ENCODE measurements at places on chromosomes 2 and 18.

- no peak for DNase-seq
These were observed 3.7 kb downstream of the SMC6 start for GRCh38 chr2:17749753-17750438.

- DNase-seq, result no peak
These were observed 13.6 kb downstream of the FRZB start for GRCh38 chr2:182852801-182853200.

DNA sequence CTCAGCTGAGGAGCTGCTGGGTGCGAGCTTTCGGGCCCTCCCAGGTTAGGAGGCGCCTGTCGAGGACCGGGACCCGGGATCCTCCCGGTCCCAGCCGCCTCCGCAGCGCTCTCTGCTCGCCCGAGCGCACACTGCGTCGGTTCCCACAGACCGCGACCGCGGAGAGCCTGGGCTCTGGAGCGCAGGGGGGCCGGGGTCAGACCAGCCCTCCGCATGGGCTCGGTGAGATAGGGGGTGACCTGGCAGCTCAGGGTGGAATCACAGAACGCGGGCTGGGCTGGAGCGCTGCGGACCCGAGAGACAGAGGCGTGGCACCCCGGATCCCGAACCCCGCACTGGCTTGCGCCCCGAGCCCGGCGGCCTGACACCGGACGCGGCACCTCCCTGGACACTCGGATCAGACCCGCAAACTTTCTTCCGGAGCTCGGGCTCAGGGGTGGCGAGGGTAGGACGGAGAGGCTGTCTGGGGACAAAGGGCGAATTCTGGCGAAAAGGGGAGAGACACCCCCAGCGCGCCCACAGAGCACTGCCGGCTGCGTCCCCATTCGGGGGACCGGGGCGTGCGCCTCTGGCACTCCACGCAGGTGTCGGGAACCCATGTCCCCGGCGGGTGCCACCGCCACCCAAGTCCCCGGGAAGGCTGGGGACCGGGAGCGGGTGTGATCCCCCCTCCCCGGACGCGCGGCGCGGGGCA is 612 bp downstream of the DIPK1C start:
- DNase-seq, result no peak

DNA sequence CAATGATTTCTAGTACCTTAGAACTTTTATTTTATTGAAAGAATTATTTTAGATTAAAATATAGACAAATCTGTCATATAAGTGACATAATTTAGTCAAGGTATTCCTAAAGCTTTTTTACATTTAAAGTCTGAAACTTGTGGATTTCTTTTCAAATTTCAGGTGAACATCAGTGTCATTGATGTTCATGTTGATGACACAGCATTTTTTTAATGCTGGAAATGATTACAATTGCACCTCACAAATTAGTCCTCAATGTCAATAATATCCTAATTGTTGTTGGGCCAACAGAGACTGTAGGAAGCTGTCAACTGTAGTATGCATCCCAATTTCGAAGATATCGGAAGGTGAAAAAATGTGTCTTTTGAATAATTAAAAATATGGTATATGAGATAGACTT is 214.4 kb upstream of the ARL4C start:
- no peak for DNase-seq

DNA sequence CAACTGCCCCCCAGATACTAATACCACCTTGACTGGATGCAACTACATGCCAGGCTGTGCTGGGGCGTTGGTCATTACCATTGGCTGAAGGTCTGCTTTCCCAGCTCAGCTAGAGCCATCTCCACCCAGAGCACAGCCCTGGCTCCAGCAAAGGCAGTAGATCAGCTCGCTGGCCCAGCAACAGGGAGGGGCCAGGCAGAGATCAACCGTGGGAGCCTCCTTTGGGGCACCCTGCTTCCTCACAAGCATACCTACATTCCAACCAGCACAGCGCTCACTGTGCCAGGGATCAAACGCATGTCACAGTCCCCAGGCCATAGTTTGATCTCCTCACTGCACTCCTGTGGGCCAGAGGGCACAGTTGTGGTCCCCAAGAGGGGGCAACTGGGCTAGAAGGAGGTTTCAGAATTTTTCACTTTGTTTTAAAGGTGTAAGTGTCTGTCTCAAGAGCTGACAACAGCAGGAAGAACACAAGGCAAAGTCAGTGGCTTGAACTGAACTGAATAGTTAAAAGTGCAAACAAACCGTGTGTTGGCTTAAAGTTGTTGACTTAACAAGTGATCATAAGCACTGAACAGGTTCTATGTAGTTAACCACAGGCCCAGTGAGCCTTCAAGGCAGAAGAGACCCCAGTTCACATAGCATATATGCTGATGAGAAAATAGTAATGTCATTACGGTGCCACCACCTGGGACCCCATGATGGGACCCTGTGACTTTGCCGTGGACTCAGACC is 70.1 kb upstream of the BZW1 start:
- DNase-seq, result no peak

DNA sequence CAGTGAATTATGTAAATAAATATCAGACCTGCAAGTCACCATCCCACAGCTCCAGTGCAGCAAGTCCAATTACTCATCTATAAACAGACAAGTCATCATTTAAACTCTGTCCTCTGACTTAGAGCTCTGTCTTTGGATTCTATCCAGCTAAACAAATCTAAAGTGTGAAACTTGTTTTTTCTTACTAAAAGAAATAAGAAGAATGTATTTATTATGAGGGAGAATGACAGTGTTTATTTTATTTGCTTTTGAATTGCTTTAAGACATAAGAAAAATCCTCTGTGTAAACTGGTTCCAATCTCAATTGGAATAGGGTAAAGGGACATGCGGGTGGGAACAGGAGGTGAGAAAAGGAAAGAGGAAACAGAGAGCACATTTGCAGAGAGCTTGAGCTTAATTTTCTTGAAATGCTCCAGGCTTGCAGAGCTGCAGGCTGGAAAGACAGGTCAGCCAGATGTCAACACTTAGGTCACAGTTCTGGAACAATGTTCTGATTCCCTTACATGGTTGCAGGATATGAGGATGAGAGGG is 355.8 kb downstream of the MEIS1 start:
- DNase-seq, result no peak

- no peak for DNase-seq
These were observed 1.1 kb downstream of the CYBRD1 start for GRCh38 chr2:171523088-171524017.

- no peak for DNase-seq
These were observed 235.0 kb downstream of the MBD5 start for GRCh38 chr2:148255929-148256328.

DNA sequence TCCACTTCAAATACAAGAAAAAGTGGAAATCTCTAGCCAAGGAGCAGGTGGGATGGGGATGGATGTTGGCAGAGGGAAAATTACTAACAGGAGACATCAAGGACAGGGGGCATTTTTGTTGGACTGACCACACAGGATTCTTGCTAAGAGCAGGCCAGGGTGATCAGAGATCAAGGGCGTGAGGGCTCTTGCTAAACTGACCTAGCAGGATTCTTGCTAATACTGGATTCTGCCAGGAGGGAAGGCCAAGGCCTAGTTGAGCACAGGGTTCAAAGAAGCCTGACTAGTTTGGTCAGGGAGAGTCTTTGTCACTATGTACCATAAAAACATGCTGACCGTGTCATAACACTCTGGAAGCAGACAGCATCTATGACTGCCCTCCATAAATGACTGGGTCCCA is 442.7 kb downstream of the PID1 start:
- no peak for DNase-seq

- no peak for DNase-seq
These were observed 65.4 kb downstream of the PID1 start for GRCh38 chr2:229205704-229206103.

- DNase-seq, result no peak
These were observed 19.0 kb downstream of the ADAM23 start for GRCh38 chr2:206462240-206462854.

GRCh38 chr2:14761118-14761517 is 128.6 kb downstream of the LRATD1 start:
- DNase-seq, result no peak

- no peak for DNase-seq
These were observed 453 bp downstream of the CABLES1 start for GRCh38 chr18:23135550-23136325.

- DNase-seq, result no peak
These were observed 97.1 kb downstream of the TEX51 start for GRCh38 chr2:126995621-126996377.

DNA sequence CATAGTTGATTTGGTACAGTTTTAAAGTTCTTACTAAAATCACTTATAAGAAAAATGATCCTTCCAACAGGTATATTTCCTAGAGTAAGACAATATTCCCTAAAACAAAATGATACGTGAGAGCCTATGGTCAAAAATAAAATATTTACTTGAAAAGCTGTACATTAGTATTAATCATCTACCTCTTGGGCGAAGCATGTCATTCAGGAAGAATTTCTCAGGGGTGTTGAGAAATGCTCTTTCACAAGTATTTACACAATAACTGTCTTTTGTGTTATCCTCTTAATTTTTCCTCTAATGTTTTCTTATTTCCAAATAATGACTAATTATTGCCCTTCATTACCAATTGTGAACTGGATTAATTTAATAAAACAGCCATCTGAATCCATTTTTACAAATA is 466.3 kb downstream of the SATB2 start:
- DNase-seq, result no peak

- DNase-seq, result no peak
These were observed 1055.2 kb upstream of the FANCL start for GRCh38 chr2:59296279-59296678.

DNA sequence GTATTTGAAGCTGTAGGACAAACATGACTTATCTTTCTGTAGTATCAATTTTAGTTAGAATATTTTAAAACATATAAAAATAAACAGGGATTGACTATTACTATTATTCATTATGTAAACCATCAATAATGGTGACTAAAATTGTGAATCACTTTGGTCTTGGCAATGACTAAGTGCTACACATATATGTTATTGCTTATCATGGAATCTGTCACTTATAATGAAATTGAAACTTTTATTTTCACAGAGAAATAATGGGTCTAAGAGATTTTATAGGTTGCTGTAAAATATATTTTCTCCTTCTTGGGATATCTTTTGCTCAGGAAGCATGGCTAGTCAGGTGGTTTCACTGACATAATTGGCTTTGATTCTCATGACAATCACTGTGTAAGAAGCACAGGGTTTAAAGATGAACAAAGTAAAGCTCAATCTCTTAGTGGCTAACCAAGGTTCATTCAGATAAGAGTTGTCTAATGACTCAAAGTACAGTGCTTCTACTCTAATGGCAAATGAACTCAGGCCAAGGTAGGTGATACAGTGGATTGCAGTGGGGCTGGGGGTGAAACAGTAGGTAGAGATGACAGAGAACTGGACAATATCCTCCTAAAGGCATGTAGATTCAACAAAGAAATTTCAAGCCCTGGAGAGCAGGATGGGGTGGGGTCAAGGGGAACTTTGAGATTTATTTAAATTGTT is 98.6 kb upstream of the FANCL start:
- DNase-seq, result no peak

DNA sequence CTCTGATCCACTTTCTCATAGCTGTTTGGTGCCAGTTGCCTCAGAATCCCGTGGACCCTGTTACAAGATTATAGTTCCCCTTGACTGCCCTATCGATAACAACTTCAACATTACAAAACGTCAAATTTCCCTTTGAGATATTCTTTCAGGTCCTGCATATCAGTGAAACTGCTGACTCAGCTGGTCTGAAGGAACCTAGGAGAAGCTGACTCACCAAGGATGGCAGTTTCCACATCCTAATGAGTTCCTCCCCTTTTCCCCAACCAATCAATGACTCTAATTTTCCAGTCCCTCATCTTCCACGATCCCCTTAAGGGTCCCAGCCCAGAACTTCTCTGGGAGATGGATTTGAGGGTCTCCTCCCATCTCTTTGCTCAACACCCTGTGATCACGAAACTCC is 27.6 kb upstream of the GNAL start:
- no peak for DNase-seq

DNA sequence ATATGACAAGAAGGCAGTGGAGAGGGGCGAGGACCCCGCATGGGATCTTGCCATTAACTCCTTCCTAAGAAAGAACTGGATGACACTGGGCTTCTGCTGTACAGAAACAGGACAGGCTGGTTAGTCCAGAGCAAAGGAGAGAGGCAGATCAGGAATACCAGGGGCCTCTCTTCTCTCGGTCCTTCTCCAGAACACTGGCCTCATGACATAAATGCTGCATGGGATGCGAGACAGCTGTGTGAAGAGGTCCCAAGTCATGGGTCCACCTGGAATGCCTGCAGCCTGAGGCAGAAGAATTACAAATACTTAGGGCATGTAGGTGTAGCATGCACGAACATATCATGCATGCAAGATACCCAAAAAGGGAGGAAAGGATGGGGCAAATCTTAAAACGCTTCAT is 9.1 kb downstream of the MBOAT2 start:
- DNase-seq, result no peak

- no peak for DNase-seq
These were observed 502 bp downstream of the TUBB6 start for GRCh38 chr18:12308386-12309100.

DNA sequence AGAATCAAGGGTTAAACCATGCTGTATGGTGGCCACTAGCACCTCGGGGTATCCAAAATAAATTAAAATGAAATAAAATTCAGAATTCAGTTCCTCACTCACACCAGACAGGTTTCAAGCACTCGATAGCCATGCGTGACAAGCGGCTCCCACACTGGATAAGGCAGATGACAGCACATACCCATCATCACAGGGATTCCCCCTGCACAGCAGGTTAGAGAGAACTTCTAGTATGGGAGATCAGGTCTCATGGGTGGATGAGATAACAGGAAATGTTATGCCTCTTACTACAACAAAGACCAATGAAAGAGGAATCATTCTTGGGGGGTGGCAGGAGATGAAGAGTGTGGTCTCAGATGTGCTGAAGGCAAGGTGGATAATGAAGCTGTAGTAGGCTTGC is 121.9 kb upstream of the ACAA2 start:
- DNase-seq, result no peak
